ENCODE measurements at places on chromosomes 5 and 9. TPM values are rescaled to one million over a fixed set of nuclear protein-coding genes. Genes with fewer than 3 reads are reported as not detected.
A peak's percentile ranks its signal among the peaks of the same experiment; 100 is the strongest.

DNA sequence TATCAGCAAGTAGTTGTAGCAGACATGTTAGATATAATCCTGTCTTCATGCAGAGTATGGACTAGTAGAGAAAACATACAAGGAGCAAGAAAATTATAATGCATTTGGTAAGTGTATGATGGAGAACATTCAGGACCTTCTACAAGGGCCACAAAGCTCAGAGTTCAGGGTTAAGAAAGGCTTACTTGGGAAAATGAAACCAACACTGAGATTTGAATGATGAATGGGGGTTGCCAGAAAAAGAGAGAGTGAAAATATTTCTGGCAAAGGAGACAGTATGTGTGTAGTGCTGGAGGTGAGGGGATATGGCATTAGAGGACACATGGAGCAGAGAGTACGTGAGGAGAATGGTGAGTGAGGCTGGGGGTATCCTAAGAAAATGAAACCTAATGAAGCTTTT, 169.8 kb upstream of the STK32A start:
- H3K36me3 ChIP-seq: no peaks in the 10 kb centered on the region
- H3K4me3 ChIP-seq: no peak overlapping the region
- DNase-seq: no peak
- no peaks in the 10 kb centered on the region for H3K4me1 ChIP-seq
- H3K27me3 ChIP-seq: no peaks in the 10 kb centered on the region
- no peak overlapping the region for H3K27ac ChIP-seq

- H3K36me3 ChIP-seq: no peaks in the 10 kb centered on the region
- no peaks in the 10 kb centered on the region for H3K27me3 ChIP-seq
- no peaks in the 10 kb centered on the region for H3K4me1 ChIP-seq
- H3K4me3 ChIP-seq: no peak overlapping the region
- no peak overlapping the region for H3K27ac ChIP-seq
- no peak for DNase-seq
Measured at GRCh38 chr9:123960366-123960765, 30.4 kb upstream of the DENND1A start.

DNA sequence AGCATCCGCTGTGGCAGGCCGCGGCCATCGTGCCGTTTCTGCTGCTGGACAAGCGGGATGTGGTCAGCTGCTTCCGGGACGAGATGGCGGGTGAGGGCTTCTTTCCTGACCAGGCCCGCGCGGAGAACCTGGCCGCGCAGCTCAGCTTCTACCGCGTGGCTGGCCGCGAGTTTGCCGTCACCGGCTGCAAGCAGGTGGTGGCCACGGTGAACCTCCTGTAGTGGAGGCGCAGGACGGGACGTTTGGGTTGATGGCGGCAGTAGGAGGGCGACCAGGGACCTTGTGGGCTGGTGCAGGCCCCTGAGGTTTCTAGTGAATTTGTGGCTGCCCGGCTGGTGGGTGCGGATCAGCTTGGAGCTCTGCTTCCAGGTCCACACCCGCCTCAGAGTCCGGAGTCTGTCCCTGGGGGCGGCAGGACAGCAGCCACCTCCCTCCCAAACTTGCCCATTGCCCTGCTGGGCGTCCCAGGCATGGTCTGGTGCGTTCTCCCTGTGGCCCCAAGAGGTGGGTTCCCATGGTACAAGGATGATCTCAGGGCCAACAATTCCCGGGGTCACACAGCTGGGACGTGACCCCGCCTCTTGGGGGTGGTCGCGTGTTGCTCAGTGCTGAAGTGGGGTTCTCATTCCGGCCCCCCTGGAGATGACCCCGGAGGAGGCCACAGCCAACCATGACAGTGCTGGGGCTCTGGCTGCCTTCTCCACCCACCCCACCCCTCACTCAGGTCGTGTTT, 2.4 kb downstream of the TOR4A start:
- H3K27me3 ChIP-seq: no peaks in the 10 kb centered on the region
- peak; percentile 73 for DNase-seq
- H3K4me1 ChIP-seq: no peaks in the 10 kb centered on the region
- no peak overlapping the region for H3K27ac ChIP-seq
- no peak overlapping the region for H3K4me3 ChIP-seq
- H3K36me3 ChIP-seq: no peaks in the 10 kb centered on the region

Gene MLANA
- not detected for total RNA-seq

DNA sequence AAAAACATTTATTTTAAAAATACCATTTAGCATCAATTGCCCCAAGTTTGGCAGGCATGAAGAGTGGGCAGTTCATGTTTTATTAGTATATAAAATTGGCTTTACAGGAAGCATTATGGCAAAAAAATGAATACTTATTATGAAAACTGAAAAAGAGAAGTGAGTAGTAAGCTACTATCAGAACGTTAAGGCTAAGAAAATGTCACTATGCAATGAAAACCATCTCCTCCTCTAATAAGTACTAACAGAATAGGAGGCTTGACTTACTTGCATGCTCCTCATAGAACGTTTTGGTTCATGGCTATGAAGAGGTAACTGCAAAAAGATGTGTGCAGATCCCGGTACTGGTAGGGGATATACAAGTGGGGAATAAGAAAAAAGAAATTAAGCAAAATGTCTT, 23.6 kb downstream of the TICAM2 start:
- H3K4me3 ChIP-seq: no peak overlapping the region
- no peaks in the 10 kb centered on the region for H3K27me3 ChIP-seq
- DNase-seq: no peak
- H3K4me1 ChIP-seq: no peaks in the 10 kb centered on the region

Gene SELENOP
- 580 TPM for total RNA-seq

DNA sequence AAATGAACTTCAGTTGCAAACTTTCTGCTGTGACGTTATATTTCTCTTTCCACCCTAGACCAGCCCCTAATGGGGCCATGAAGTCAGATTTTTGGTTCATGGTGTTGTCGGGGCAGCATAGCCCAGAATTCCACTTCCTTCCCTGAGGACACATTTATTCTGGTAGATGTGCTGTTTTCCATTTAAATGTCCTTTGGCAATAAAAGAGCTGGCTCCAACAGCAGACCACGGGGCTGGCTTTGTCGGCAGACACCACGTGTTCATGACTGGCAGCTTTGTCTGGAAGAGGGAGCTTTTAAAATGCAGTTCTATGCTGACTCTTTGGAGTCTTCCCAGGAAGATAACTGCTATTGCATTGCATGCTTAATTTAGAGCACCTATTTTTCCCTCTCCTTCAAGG, 17.6 kb upstream of the LCP2 start:
- H3K4me3 ChIP-seq: no peak overlapping the region
- no peaks in the 10 kb centered on the region for H3K27me3 ChIP-seq
- H3K36me3 ChIP-seq: no peaks in the 10 kb centered on the region

DNA sequence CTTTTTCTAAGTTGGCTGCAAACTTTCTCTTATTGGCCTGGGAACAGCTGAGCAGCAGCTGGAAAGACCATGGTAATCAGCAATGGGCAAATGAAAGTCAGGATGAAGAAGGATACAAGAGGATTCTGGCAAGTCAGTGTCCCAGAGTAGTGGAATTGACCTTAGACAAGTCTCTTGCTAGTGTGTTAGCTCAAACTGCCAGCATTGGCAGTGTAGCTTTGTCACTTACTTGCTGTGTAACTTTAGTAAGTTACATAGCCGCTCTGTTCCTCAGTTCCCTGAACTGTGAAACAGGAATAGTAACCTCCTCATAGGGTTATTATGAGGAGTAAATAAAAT, 3.6 kb downstream of the ALDH1A1 start:
- no peak for DNase-seq
- H3K36me3 ChIP-seq: no peaks in the 10 kb centered on the region
- H3K27me3 ChIP-seq: no peaks in the 10 kb centered on the region
- H3K4me3 ChIP-seq: peak overlapping the region; percentile 44

- H3K4me1 ChIP-seq: no peaks in the 10 kb centered on the region
- no peak overlapping the region for H3K4me3 ChIP-seq
- H3K27ac ChIP-seq: no peak overlapping the region
- H3K27me3 ChIP-seq: no peaks in the 10 kb centered on the region
Measured at GRCh38 chr5:17305017-17305416, 87.6 kb downstream of the BASP1 start.

Gene FGF1
- 25.6 TPM for total RNA-seq

Gene PCDHA8
- 0.16 TPM for total RNA-seq

Gene OR1Q1
- not detected for total RNA-seq

DNA sequence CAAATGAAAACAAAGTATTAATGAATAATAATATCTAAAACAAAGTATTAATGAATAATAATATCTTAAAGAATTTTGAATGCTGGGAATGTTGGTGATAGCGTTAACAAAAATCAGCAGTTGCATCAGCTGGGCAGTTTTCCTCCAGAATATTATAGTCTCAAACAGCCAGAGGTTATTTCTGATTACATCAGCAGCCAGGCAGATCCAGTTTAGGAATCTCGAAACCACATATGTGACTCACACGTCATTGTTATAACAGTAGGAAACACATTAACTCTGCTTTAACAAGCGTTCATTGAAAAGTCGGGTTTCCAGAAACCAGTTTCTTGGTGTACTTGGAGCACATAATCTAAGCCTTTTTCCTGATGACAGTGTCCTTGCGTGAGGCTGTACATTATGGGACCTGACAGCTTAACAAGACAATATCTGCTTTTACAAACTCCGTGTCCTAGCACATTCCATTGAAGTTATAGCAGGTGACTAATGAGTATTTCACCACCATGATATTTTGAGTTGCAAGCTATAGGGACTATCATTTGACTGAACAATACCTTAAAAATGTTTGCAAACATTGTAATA, 559.5 kb upstream of the KLF4 start:
- H3K4me3 ChIP-seq: no peak overlapping the region
- H3K36me3 ChIP-seq: no peaks in the 10 kb centered on the region
- DNase-seq: no peak
- H3K27ac ChIP-seq: no peak overlapping the region

DNA sequence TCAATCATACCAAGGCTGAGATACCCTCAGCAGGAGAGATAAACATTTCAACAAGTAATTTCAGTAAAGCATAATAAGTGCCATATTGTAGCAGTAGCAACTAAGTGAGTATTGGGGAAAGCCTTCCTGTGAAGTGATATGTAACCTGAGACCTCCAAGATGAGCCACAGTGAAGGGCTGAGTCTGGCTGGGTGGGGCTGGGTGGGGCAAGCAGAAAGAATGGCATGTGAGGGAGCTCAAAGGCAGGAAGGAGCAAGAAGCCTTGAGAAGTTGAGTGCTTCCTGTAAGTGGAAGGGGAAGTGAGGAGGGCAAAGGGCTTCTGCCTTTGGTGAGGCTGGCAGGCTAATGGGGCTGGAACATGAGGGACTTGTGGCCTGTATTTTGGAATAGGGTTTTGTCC, 19.7 kb upstream of the ASTN2 start:
- H3K4me1 ChIP-seq: no peaks in the 10 kb centered on the region
- H3K27me3 ChIP-seq: no peaks in the 10 kb centered on the region
- H3K4me3 ChIP-seq: no peak overlapping the region
- no peak overlapping the region for H3K27ac ChIP-seq
- H3K36me3 ChIP-seq: no peaks in the 10 kb centered on the region

DNA sequence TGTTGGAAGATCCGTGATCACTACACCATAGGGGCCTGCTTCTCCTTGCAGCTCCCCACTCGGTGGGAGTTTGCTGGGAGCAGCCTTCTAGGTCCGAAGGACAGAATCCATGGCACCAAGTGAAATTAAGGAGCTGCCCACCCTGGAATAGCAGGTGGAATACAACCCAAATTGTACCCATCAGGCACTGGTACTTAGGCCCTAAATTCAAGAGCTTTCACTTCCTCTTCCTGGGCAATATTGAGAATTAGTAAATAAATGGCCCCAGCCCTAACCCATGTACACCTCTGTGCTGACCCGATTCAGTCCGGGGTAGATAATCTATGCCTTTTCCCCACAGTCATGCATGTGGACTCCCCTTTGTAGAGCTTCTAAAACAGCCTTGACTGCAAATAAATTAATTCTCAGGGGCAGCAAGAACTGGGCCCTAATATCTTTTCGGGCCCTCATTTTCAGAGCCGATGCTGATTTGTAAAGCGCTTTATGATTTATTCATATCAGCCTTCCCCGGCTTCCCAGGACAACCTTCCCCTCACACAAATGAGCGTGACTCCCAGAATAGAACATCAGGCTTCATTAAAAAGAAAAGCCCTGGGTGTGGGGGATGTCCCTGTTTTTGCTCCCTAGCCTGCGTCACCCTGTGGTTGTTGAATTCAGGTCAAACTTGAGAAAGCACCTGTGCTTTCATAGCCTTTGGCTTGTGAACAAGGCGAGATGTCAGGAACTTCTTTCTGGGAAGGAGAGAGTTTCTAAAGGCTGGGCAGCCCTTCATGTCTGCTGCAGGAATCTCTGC, 126.1 kb upstream of the TBC1D2 start:
- no peak overlapping the region for H3K27ac ChIP-seq
- H3K27me3 ChIP-seq: no peaks in the 10 kb centered on the region
- no peaks in the 10 kb centered on the region for H3K4me1 ChIP-seq
- no peak for DNase-seq
- no peak overlapping the region for H3K4me3 ChIP-seq
- no peaks in the 10 kb centered on the region for H3K36me3 ChIP-seq

Gene IRX1
- 4.3 TPM for total RNA-seq

DNA sequence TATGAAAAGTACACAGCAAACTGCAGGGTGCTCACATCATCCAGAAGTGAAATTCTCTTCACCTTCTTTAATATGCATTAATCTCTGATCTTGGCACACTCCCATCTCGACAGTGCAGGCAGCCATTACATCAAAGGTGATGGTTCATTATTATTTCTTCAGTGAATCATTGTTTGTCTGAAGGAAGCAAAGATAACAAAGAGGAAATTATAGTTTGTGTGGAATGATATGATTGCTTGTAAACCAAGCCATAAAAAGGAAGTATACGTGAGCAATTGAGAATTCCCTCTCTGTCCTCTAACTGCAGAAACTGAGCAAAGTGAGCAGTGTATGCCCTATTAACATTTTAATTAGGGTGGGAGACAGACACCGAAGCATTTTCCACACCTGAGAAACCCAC, 171.6 kb upstream of the PPP1R2B start:
- no peaks in the 10 kb centered on the region for H3K27me3 ChIP-seq
- H3K27ac ChIP-seq: no peak overlapping the region
- H3K4me3 ChIP-seq: no peak overlapping the region

DNA sequence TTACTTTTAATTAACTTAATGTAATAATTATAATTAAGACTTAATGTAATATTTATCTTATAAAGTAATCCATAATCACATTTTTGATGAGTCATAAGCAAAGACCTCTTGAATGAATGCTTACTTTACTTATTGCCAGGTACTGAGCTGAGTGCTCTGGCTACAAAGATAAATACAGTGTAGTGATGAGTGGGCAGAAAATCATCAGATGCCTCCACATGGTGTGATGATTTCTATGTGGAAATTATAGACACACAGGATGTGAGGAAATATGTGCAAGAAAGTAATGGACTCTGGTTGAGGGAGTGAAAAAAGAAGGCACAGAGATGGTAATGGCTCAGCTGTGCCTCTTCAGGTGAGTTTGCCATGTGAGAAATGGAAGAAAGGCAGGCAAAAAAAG, 422.6 kb upstream of the CD180 start:
- H3K27ac ChIP-seq: no peak overlapping the region
- H3K4me1 ChIP-seq: no peaks in the 10 kb centered on the region

- DNase-seq: no peak
- no peaks in the 10 kb centered on the region for H3K36me3 ChIP-seq
- no peaks in the 10 kb centered on the region for H3K4me1 ChIP-seq
- H3K4me3 ChIP-seq: no peak overlapping the region
- H3K27me3 ChIP-seq: no peaks in the 10 kb centered on the region
- H3K27ac ChIP-seq: no peak overlapping the region
Measured at GRCh38 chr5:69206528-69207190, 17.3 kb downstream of the CENPH start.

Gene SEMA5A
- 21.8 TPM for total RNA-seq

Gene CFAP77
- total RNA-seq: not detected
